Panc1 (cell line): ENCODE measurements at places on chromosomes 2 and 18. TPM values are rescaled to one million over a fixed set of nuclear protein-coding genes. Genes with fewer than 3 reads are reported as not detected.

GRCh38 chr2:240255165-240255491 lies 114.7 kb upstream of the OTOS start:
- no peak for DNase-seq

GRCh38 chr2:203909974-203910373 lies 26.6 kb upstream of the ICOS start:
- DNase-seq: no peak

- no peak for DNase-seq
Measured at GRCh38 chr2:182456784-182457183, 29.9 kb upstream of the PDE1A start.

Gene COX7A2L
- total RNA-seq: 132 TPM

Gene KLHL29
- 7.7 TPM for total RNA-seq

GRCh38 chr2:118388771-118389170 lies 300.5 kb downstream of the INSIG2 start:
- DNase-seq: no peak

DNA sequence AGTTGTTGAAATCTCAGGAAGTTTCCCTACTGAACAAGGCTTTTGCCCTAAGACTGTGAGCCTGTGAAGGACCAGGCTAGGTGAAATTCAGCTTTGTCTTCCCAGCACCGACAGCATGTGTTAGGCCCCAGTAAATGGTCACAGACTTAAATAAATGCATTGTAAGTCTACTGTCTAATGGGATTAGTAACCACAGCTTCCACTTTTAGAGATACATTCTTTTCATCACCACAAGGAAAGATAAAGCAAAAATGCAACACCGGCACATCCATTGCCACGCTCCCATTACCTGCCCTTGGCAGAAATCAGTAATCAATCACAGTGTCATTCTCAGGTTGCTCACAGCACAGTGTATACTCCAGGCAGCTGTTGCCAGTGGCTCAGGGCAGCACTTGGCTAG lies 59.3 kb downstream of the CRACDL start:
- DNase-seq: no peak

Gene ZSWIM2
- total RNA-seq: not detected

Gene CD226
- 0.95 TPM for total RNA-seq

- no peak for DNase-seq
Measured at GRCh38 chr18:79882522-79883241, 68.8 kb downstream of the SLC66A2 start.

Gene RNU2-63P
- total RNA-seq: 14.0 TPM

Gene DNAJC27
- 4.9 TPM for total RNA-seq

Gene FEV
- not detected for total RNA-seq

DNA sequence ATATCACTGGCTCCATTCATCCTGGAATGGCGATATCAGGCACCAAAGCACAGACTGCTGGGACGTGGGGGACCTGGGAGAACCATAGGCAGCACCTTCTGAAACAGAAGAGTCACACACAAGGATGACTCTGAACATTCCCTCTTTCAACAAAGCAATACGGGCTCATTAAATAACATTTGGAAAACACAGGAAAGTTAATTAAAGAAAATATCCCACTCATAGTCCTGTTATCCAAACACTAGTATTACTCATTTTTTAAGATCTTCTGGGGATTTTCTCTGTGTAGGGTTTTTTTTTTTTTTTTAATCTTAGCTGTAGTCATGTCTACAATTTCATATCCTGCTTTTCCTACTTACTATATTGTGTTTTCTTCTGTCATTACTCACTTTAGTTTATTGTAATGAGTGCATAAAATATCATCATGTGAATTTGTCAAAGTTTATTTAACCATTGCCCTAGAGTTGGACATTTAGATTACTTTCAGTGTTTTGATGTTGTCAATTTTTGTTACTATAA lies 70.0 kb upstream of the SP3 start:
- DNase-seq: no peak

DNA sequence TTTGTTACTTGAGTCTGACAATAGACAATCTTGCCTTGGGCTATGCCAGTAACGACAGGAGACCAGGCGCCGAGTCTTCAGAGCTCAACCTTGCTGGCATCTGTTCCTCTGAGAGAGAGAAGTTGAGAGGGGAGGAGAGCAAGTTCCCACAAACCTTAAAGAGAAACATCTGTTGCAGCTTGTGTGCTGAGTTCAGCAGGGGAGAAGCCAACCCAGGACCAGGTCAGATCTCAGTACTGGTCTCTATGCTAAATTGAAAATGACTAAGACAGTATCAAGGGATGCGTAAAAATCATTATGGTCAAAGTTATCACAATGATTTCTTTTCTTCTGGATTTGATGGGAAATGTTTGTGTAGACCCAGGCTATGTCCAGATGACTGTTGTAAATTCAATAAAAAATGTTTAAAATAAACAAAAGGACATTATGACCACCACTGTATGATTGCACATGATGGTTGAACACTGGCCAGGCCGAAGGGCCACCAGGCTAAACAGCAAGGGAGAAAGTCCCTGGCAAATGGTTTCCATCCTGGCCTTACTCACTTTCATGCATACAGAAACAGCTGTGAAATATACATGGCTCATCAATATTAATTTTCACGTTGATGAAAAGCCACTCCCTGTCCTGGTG lies 100.3 kb upstream of the PMAIP1 start:
- no peak for DNase-seq

DNA sequence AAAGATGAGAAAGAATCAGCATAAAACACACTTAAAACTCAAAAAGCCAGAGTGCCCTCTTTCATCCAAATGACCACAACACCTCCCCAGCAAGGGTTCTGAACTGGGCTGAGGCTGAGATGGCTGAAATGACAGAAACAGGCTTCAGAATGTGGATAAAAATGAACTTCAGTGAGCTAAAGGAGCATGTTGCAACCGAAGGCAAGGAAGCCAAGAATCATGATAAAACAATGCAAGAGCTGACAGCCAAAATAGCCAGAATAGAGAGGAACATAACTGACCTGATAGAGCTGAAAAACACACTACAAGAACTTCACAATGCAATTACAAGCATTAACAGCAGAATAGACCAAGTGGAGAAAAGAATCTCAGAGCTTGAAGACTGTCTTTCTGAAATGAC lies 12.2 kb upstream of the PSMA8 start:
- no peak for DNase-seq

DNA sequence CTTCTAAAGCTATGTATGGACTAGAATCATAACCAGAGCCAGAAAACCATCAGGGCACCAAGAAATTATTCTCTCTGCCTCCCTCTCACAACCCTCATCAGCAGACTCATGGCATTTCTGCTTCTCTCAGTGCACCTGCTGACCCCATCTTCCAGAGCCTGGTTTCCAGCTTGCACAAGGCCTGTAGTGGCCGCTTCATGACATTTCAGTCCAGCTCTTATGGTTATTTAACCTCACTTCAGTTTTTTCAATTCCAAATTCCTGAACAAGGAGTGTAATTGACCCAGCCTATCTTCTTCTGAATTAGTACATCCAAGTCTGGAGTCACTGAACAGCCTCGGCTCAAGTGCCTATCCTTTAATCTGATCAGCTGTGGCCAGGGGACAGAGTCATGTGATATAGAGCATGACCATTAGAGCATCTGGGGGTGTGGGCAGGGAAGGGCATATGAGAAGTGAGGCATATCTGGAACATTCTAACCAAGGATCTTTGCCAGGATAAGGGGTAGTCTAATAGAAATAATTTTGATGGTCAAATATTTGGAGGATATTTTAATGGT lies 97.2 kb upstream of the TMEM17 start:
- no peak for DNase-seq

Gene MROH2A
- total RNA-seq: not detected

Gene GKN2
- not detected for total RNA-seq

- no peak for DNase-seq
Measured at GRCh38 chr2:121881038-121881437, 125.6 kb downstream of the TSN start.

DNA sequence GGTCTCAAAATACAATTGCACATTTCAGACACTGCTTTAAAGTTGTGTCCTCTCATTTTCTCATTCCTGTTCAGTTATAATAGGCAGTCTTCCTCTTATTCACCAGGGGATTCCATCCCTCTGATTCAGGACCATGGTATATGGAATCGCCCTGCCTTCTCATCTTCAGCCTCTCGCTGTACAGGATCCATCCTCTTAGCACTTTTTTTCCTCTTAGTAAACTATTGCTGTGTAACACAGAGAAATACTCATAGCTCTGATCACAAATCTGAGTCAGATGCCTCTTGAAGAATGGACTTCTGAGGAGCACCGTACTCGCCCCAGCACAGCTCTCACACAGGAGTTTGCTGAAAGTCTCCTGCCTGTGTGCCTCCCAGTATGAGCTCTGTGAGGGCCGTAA lies 11.3 kb downstream of the RMP24 start:
- DNase-seq: no peak

Gene NOSTRIN
- not detected for total RNA-seq

GRCh38 chr2:35080231-35080910 lies 1275.2 kb upstream of the CRIM1 start:
- peak; percentile 72 for DNase-seq

DNA sequence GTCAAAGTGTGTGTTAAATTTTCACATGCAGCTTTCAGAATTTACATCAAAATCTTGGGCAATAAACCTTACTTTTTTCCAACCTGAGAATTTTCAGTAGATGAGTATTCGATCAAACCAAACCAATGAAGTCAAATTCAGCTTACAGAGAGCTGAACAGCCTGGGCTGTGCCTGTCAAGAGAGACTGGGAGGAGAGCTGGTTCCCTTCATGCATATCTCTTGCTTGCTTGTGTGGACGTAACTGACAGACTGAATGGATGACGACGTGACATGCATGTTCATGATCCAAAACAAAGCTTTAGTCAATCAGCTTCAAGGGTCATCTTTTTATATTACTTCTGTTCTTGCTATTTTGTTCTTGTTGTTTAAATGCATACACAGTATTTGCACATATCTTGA lies 145.2 kb downstream of the GALNT3 start:
- DNase-seq: no peak

DNA sequence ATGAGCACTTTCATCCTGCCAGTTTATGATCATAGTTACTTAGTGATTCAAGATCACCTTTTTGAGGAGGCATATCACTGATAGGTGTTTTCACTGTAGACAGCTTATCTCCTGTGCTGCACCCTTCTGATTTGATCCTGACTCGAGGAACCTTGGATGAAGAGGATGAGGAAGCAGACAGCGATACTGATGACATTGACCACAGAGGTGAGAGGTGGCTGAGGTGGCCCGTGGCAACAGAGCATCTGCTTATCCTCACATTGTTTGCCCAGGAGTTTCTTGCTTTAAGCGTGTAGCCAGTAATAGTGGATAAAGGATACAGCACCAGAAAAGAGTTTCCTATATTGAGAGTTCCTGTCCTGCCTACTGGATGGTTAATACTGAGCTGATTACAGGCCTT lies 15.7 kb downstream of the SUPT7L start:
- no peak for DNase-seq
